ENCODE measurements at places on chromosomes 7 and 10.
A peak's percentile ranks its signal among the peaks of the same experiment; 100 is the strongest.

GRCh38 chr10:97651773-97652172 lies 11.3 kb downstream of the PI4K2A start:
- DNase-seq: no peak

GRCh38 chr10:62155054-62155680 lies 113.5 kb downstream of the RTKN2 start:
- DNase-seq: no peak

GRCh38 chr10:593901-594457 lies 95.5 kb downstream of the DIP2C start:
- DNase-seq: no peak

- DNase-seq: no peak
Measured at GRCh38 chr7:128030263-128030653, 979 bp downstream of the LRRC4 start.

GRCh38 chr10:79347894-79348639 lies 798 bp downstream of the PPIF start:
- DNase-seq: peak; percentile 78

- no peak for DNase-seq
Measured at GRCh38 chr10:14873090-14873760, 5.4 kb upstream of the SUV39H2 start.

DNA sequence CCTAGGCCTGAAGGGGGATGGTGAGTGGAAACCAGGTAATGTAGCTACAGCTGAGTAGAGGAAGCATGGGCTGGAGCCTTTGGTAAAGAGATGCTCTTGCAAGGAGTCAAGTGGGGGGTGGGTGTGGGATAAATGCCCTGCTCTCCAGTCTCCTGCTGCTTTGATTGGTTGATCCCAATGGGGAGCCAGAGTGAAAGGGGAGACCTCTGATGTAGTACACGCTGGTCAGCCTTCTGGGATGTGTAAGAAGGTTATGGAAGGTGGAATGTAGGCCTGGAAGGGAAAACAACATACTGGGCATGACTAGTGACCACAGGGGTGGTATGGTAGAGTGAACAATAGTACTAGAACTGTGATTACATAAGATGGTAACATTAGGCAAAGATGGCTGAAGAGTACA lies 44.3 kb downstream of the TET1 start:
- no peak for DNase-seq

GRCh38 chr7:69328516-69328915 lies 269.8 kb upstream of the AUTS2 start:
- no peak for DNase-seq

DNA sequence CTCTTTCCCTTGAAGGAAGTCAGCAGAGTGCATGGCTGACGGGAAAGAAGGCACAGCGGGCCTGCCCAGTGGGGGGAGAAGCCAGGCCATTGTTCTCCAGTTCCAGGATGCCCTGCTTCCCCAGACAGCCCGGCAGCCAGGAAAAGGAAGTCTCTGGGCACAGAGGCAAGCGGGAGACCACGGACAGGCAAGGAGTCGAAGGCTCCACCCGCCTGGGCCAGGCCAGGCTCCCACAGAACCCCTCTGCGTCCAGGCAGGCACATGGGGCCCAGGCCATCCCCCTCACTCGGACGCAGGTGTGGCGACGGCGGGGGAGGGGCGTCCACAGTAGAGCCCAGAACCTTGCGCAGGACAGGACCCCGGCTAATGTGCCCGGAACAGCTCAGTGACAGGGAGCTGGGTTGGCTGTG lies 8.7 kb downstream of the GPR146 start:
- DNase-seq: no peak

GRCh38 chr10:3115685-3116084 lies 48.3 kb downstream of the PFKP start:
- DNase-seq: no peak

DNA sequence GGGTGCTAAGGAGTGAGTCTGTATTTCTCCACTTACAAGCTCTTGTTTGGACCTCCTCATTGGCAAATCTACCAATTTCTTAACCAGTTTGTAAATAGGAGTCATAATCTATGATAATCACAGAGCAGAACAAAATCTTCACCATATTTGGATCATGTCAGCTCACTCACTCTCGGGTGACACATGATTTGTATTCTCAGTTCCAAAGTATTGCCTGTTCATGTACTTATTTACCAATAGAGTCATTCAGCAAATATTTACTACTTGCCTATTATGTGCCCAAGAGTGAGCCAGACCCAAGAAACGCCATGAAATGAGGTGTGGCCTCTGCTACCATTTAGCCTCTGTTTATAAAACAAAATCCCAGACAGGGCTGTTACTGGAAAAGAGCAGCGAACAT lies 114.8 kb downstream of the TSPAN12 start:
- no peak for DNase-seq

DNA sequence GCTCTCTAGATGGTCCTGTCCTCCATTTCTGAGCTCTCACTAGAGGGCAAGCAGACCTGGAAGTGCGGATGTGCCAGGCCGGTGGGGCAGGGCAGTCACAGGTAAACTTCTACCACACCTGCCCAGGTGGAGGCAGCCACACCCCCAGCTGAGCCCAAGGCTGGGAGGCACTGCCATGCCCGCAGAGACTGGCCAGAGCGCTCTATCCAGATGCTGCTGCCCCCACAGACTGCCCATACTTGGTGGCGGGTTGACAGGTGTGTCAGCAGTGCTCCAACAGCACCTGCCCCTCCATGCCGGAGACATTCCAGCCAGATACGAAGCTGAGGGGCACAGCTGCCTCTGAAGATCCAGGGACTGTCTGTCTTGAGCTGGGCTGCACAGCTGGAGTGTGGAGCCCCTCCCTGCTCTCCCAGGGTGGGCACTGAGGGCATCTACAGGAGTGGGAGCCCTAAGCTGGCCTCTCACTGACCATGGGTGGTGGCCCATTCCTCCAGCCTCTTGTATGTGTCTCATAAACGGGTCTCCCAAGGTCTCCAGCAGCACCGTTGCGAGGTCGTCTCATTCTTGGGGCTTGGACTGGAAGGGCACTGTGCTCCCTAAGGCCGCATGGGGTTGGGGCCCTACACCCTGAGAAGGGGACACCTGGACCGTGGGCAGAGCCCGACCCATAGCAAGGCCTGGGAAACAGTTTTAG lies 38.2 kb upstream of the PPIF start:
- no peak for DNase-seq

GRCh38 chr7:100540073-100540723 lies 1.2 kb downstream of the AGFG2 start:
- DNase-seq: no peak

GRCh38 chr7:106166651-106167342 lies 54.7 kb upstream of the SYPL1 start:
- peak; percentile 50 for DNase-seq

GRCh38 chr7:37007691-37008090 lies 283.4 kb upstream of the AOAH start:
- no peak for DNase-seq

DNA sequence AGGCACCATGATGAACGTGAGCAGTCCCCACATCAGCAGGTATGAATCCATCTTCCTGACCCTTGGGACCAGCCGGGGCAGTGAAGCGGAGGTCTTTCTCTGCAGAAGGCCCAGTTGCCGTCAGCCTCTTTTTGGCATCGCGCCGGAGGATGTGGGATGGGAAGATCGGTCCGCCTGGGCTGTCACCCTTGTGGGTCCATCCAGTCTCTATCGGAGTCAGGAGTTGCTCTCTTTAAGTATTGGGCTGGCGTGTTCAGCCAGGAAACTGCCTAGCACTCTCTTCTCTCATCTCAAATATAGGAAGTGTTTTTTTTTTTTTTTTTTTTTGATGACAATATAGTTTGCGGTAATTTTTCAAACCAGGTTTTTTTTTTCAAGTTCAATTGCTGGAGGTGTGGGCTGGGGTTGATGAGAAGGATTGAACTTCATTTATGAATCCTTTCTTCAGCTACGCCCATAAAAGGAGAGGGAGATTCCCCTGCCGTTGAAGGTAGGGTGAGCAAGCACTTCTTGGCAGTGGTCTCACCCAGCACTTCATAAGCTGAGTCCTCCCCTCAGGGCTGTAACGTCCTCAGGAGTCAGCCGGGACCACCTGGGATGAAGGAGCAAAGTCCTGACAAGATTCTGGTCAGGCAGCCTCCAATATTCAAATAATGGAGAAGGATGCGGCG lies at the start of gene IL2RA:
Gene IL2RA, minus strand, starts transcription at position 267 of the 671 bp plus-strand sequence. Its CDS starts 216 bp downstream, at position 51.
- DNase-seq: peak; percentile 78

GRCh38 chr7:52525772-52526341 lies 509.6 kb upstream of the POM121L12 start:
- no peak for DNase-seq

DNA sequence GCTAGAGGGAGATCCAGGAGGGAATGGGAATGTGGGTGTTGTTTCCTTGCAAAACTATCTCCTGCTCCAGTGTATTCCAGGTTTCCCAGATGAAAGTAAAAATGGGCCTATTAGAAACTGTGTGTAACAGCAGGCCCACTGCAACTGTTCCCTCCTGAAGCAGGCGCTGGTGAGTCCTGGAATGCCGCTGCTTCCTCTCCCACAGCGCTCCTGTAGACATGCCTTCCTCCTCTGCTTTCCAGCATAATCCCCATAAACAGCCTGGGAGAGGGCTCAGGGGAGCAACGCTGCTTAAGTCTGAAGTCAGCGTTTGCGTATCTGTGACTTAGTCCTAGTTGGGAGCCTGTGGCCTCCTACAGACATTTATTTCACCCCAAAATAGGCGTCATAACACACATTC lies 551.0 kb upstream of the FOXK1 start:
- DNase-seq: no peak

DNA sequence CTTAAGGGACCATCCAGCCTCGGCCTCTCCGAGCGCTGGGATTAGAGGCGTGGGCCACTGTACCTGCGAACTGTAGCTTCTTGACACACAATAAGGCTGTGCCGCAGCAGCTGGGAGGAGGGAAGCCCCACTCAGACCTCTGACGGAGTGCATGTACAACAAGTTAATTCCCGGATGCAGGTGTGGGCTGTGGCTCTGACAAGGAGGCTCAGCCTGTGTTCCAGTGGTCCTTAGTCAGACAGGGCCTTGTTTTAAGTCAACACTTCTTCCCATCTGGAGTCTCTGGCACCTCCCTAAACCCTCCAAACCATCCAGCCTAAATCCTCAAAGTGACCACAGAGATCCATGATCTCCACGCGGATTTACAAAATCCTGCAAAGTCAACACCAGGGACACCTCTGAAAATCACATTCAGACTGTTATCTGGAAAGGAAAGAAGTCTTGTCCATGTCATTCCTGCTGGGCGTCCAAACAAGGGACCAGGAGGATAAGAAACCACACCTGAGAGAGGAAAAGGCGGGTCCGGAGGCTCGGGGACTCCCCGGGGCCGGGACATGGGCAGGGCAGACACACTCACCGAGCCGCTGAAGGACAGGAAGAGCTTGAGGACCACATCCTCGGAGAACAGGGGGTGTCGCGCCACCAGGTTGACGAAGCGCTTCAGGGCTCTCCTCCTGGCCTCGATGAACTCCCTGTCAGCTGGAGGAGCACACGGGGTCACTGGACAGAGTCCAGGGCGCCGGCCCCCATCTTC lies 29.4 kb downstream of the NUDT1 start:
- no peak for DNase-seq

DNA sequence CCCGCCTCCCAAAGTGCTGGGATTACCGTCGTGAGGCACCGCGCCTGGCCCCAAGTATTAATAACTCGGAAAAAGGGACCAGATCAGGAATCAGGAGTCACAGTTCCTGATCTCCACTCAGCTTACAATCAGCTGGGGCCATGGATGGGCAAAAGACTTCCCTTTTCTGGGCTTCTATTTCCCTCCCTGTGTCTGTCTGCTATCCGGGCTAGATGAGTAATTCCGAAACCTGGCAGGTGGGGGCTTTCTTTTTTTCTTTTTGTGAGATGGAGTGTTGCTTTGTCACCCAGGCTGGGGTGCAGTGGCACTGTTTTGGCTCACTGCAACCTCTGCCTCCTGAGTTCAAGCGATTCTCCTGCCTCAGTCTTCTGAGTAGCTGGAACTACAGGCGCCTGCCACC lies 11.6 kb downstream of the RPS24 start:
- DNase-seq: peak; percentile 36

GRCh38 chr10:133458021-133458709 lies 4.4 kb downstream of the SCART1 start:
- DNase-seq: no peak

- DNase-seq: no peak
Measured at GRCh38 chr10:131865223-131865917, 35.4 kb upstream of the PPP2R2D start.

DNA sequence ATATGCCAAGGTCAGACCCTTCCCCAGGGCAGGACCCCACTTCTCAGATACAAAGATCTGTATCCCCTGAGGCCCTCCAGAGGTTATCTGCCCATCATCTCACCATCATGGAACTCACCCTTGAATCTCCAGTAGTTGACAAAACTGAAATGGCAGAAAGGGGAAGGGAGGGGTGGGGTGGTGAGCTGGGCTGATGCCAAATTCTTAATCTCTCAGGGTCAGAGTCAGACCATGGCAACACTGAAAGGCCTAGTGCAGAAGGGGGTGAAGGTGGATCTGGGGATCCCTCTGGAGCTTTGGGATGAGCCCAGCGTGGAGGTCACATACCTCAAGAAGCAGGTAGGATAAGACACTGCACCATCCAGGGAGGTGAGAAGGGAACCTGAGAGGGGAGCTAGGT lies 3.1 kb downstream of the CNPY4 start:
- no peak for DNase-seq

GRCh38 chr7:157877298-157878090 lies 540.7 kb downstream of the DNAJB6 start:
- no peak for DNase-seq

DNA sequence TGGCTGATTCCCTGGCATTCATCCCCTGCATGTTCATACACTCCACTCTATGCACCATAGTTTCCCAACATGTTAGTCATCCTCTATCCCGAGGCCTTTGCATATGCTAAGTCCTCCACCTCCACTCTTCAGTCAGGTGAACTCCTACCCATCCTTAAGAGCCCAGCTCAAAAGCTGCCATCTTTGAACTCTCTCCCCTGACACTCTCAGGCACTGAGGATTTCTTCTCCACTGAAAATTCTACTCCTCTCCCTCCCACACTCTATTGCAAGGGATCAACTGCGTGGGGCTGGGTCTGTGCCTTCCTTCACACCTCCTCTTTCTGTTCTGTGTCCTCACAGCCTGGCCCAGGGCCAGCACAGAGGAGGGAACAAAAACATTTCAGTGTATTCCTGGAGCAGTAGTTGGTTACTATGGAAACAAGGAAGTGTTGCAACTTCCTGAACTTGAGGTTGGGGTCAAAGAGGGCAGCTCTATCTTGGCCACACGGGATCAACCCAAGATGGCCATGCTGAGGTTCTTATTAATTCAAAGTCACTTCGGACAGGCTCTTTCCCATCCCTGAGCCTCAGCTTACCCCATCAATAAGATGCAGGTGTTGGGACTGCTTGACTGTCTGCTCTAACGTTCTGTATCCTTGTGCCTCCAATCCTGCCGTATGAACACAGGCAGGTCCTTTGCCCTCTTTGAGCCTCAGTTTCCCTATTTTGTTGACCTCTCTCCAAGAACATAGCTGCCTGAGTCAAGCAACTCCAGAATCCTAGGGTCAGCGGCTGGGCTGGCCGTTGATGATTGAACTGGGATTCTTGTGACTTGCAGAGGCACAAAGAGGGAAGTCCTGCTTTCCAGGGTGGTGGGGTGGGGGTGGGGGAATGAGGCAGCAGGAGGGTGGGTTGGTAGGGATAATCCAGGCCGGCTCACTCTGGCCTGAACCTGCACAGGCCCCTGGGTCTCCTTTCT lies 15.5 kb downstream of the ZMIZ1 start:
- DNase-seq: no peak

All from stimulated activated CD4-positive, alpha-beta T cell treated with anti-CD3 and anti-CD28 coated beads, Interleukin-4, amount 100 ng/mL, for 24 hours (primary cell).